ENCODE measurements at places on chromosomes 12 and 14.

DNA sequence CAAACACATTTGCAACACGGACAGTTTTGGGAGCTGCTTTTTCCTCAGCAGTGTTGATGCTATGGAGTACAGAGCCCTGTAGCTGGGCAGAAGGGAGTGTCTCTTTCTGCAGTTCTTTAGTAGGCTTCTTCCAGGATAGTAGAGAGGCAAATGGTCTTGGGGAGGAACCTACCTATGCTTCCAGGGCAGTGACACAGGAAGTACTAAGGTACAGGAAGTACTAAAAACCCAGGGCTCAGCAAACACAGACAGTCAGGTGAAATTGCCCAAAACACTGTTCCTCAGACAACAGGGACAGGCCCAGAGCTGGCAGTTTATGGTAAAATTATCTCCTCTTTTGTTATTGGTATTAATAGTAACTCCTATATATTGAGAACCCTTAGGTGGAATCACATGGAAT, 217.6 kb downstream of the TTC8 start:
- no peak for DNase-seq

- DNase-seq: no peak
Measured at GRCh38 chr14:86714153-86714552, 1184.2 kb downstream of the FLRT2 start.

DNA sequence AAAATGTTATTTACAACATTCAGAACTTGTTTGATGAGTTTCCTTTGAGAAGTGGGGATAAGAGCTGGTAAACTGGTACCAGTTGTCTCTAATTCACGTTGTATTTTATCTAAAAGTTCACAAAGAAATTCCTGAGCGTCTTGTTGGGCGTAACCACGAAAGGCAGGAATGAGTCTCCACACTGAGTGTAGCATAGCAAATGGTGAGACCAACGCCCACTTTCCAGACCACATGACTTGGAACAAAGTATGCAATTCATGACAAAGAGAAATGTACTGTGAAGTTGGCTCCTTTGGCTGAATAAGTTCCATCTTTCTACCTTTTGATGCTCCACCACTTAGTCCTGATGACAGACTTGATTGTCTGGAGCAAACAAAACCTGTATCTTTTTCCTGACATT, 18.4 kb downstream of the USP44 start:
- no peak for DNase-seq

DNA sequence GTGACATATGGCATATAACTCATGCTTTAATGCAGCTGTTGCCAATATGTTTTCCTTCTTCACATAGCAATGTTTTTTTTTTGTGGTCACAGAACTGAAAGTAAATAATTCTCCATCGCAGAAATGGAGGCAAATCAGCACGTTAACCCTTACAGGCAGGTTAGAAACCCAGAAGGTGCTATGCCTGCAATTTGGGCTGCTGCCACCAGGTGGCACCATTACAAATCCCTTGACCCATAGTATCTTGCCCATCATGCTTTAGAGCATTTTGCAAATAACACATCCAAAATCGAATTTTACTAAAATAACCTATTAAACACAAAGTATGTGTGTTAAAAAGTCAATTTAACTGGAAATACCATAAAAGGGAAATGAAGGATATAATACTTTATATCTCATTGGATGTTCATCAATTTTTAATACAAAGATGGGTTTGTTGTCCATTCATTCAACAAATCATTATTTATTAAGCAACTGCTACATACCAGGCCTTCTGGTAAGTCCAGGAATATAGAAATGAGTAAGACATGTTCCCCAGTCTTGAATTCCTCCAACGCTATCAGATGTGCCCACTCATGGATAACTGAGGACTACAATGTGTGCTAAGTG, 340.1 kb downstream of the GLT1D1 start:
- no peak for DNase-seq

DNA sequence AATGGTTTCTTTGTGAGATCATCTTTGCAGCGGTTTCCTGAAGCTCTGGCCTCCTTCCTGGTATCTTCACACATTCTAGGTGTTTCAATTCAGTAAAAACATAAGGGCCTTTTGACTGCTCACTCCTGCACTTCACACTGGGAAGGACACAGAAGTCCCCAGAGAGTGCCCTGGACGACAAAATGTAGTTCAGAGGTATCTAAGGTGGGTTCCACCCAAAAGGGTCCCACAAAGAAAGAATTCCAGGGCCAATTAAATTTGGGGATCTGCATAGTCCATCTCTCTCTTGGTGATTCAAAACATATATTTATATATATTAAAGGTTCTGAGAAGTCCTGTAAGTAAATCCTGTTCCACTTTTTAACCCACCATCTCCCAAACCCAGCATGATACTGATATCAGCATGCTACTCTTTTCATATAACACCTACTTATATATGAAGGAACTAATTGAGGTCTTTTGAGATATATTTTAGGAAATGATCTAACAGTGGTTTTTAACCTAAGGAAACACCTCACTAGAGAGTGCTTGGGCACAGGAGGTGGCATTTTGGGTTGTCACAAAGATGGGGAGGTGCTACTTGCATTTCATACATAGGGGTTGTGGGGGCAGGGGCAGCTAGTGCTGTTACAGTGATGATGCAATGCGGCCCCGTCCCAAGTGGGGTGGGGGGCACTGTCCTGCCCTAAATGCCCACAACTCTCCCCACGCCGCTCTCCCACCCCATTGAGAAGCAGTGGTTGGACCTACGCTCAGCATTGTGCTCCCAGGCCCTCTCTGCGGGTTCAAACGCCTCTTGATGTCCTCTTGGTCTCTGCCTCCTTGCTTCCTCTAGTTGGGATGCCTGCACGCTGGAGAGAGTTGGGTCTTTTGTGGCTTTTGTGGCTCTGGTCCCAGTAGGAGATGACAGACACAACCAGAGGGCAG, 109.4 kb downstream of the ARF6 start:
- DNase-seq: no peak

DNA sequence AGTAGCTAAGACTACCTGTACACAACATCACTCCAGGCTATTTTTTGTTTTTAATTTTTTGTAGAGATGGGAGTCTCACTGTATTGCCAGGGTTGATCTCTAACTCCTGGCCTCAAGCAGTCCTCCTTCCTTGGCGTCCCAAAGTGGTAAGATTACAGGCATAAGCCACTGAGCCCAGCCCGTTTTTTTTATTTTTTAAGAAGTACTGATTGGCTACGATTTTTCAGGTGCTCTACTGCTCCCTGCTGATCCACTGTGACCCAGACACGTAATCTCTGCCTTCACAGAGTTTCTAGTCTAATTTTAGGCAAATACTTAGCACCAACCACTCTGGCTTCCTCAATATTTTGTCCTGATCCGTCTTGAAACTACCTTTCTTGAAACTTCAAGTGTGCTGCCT, 4.3 kb upstream of the STRN3 start:
- no peak for DNase-seq

GRCh38 chr12:75690296-75690955, 179.0 kb upstream of the KRR1 start:
- no peak for DNase-seq

- no peak for DNase-seq
Measured at GRCh38 chr12:16880864-16881285, 274.9 kb upstream of the LMO3 start.

- no peak for DNase-seq
Measured at GRCh38 chr12:63302269-63302940, 151.4 kb upstream of the AVPR1A start.

Measured in left hindlimb (tissue), 1 donor.